ENCODE measurements at places on chromosomes 16 and 17. TPM values are rescaled to one million over a fixed set of nuclear protein-coding genes. Genes with fewer than 3 reads are reported as not detected.

The PIPOX gene
- 8.7 TPM for total RNA-seq

The SLC16A11 gene
- total RNA-seq, result 2.8 TPM

The ATAD5 gene
- 5.9 TPM for total RNA-seq

- no peak for DNase-seq
- H3K4me1 ChIP-seq, result peaks cover 5% of the 10 kb centered on the region
- H3K27me3 ChIP-seq, result no peaks in the 10 kb centered on the region
- H3K4me3 ChIP-seq, result no peak overlapping the region
- H3K27ac ChIP-seq, result no peak overlapping the region
Observed at GRCh38 chr16:53849585-53849984, 145.6 kb downstream of the FTO start.

- no peak for DNase-seq
- H3K36me3 ChIP-seq, result no peaks in the 10 kb centered on the region
- no peaks in the 10 kb centered on the region for H3K4me1 ChIP-seq
- no peaks in the 10 kb centered on the region for H3K27me3 ChIP-seq
Observed at GRCh38 chr16:76835339-76835738, 355.7 kb upstream of the MON1B start.

DNA sequence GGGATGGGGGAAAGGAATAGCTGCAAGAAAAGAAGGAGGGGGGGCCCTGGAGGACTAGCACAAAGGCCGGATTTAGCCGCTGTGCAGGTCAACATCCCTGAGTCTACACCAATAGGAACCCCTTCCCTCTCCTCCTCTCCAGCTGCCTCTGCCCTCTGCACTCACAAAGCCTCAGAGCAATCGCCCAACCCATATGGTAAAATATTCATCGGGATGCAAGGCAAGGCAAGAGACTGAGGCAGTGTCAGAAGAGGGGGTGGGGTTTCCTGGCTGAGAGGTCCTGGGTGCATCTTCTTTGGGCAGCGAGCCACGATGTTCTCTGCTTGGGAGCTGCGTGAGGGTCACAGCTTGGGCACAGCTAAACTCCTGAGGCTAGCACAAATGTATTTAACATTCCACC lies 115.5 kb upstream of the NLRP1 start:
- H3K27ac ChIP-seq, result no peak overlapping the region
- H3K36me3 ChIP-seq, result no peaks in the 10 kb centered on the region
- H3K4me1 ChIP-seq, result no peaks in the 10 kb centered on the region
- peaks cover 34% of the 10 kb centered on the region for H3K27me3 ChIP-seq
- H3K4me3 ChIP-seq, result no peak overlapping the region
